ENCODE measurements at places on chromosomes 1 and 21.

GRCh38 chr1:205416322-205416721, 5.5 kb downstream of the LEMD1 start:
- no peak for DNase-seq

GRCh38 chr1:226829105-226829504, 41.3 kb upstream of the PSEN2 start:
- DNase-seq, result no peak

DNA sequence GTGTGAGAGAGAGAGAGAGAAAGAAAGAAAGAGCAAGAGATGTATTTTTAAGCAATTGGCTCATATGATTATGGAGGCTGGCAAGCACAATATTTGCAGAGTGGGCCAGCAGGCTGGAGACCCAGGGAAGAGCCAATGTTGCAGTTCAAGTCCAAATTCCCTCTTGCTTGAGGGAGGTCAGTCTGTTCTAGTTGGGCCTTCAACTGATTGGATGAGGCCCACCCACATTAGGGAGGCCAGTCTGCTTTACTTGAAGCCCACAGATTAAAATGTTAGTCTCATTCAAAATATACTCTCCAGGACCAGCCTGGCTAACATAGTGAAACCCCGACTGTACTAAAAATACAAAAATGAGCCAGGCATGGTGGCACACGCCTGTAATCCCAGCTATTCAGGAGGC, 8.6 kb upstream of the PARS2 start:
- DNase-seq, result no peak

GRCh38 chr1:16119926-16120325, 35.9 kb downstream of the EPHA2 start:
- DNase-seq, result no peak

DNA sequence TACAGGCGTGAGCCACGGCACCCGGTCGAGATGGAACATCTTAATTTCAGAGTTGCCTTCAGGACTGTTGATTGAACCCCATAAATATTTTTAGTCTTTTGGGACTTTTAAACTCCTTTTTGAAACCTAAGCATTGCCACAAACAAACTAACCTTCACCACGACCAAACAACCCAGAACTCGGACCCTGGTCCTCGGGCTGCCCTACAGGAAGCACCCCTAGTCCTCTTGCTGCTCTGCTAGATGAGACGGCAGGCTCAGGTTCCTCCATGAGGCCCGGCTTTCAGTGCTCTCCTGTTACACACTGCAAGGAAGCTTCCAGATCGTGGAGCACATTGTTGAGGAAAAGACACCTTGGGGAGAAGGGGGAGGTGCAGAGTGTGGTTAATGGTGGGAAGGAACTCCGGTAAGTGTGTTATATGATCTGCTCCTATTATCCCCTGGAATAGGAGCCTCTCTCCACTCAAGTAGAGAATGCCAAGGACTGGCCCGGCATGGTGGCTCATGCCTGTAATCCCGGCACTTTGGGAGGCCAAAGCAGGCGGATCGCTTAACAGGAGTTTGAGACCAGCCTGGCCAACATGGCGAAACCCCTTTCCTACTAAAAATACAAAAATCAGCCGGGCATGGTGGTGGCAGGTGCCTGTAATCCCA, 5.7 kb downstream of the EPHX1 start:
- no peak for DNase-seq

DNA sequence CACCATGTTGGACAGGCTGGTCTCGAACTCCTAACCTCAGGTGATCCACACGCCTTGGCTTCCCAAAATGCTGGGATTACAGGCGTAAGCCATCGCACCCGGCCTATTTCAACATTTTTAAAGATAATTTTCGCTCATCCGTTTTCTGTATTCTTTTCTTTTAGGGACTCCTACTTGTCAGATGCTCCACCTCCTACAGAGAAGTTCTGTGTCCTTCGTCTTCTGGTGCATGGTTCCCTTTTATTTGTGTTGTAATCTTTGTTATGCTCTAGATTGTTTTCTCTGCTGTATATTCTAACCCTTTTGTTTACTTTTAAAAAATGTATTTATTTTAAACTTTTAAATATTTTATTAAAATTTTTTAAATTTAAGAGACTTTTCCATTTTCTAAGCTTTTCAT, 28.4 kb downstream of the CLDN14 start:
- DNase-seq, result no peak

GRCh38 chr21:26177746-26178426, 7.3 kb upstream of the APP start:
- no peak for DNase-seq

DNA sequence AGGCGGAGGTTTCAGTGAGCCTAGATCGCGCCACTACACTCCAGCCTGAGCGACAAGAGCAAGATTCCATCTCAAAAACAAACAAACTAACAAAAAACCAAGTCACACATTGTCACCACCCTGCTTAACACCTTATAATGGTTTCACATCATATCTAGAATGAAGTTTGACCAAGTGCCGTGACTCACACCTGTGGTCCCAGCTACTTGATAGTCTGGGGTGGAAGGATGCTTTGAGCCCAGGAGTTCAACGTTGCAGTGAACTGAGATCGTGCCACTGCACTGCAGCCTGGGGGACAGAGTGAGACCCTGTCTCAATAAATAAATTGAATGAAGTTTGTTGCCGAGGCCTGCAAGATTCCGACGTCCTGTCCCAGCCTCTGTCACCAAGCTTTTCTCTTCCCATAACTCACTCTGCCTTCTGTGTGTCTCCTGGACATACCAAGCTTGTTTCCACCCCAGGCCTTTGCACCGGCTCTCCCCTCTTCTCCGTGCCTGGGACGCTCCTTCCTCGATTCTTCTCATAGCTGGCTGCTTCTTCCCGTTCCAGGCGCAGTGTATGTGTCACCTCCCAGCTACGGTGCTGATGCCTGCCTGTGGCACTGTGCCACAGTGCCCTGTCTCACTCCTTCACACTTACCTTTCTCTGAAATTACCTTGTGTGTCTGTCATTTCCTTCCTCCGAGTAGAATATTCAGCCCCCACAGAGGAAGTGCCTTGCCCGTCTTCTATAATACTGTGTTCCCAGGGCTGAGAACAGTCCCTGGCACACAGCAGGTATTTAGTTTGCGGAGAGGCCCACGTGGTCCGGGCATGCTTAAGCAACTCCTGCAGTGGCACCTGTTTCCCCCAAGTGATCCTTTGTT, 3.8 kb upstream of the SELENON start:
- no peak for DNase-seq

DNA sequence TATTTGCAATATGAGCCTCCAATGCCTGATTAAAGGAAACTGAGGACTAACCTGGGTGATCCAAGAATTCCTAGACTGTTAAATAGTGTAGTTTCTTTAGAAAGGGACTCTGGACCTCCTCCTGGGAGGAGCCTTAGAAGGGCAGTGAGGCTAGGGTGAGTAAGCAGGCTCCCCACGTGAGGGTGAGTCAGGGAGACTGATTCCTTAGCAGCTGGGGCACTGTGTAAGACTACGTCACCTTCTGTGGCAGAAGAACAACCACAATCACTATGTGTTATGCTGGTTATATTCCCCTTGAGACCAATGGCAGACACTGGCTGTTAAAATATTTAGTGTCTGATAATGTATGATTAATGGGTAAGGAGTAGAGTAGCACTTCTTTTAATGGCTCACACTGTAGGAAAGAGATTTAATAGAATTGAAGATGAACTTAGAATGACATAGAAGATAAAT, 53.3 kb upstream of the SYT14 start:
- no peak for DNase-seq

- DNase-seq, result no peak
Observed at GRCh38 chr21:42120101-42120902, 49.2 kb downstream of the UMODL1 start.

DNA sequence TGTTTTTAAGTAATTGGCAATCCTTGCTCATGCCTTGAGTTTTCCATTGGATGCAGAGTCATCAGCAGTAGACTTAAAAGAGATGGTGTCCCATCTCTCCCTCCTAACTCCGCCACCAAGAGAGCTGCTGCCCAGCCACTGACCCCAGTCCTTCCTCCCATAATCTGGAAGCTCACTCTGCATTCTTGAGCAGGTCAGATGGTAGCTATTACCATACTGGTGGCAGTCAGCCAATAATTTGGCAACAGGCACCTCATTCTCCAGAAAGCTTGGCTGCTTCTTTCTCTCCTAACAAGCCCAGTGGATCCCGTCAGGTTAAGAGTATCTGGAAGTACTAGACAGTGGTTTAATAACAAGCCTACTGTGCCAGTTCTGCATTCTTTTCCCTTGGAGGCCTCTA, 272.1 kb downstream of the ZNF648 start:
- DNase-seq, result no peak

DNA sequence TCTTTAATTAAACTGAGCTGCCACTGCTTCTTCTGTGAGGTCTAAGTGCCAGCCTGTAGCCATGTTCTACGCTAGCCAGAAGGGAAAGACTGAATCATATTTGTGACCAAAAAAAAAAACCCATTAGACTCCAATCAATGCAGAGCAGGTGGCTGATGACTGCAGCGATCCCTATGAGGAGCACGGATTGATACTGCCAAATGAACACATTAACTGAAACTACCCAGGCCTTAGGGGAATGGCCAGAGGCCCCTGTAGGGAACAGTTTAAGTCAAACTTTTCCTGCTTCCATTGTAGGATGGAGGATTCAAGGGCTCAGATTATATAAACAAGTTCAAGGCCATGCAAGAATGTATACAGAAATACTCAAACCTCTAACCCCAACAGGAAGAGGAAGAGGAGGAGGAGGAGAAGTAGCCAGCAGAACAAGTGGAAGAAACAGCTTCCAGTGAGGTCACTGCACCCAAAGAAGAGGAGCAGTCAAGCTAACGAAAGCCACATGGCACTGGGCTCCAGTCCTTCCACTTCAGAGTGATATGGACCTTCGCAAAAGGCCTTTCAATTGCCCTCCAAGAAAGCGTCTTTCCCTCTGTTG, 328.3 kb downstream of the SMYD3 start:
- no peak for DNase-seq

- no peak for DNase-seq
Observed at GRCh38 chr1:116569776-116570357, 959 bp downstream of the CD58 start.

- no peak for DNase-seq
Observed at GRCh38 chr1:119818181-119818580, 6.9 kb upstream of the REG4 start.

DNA sequence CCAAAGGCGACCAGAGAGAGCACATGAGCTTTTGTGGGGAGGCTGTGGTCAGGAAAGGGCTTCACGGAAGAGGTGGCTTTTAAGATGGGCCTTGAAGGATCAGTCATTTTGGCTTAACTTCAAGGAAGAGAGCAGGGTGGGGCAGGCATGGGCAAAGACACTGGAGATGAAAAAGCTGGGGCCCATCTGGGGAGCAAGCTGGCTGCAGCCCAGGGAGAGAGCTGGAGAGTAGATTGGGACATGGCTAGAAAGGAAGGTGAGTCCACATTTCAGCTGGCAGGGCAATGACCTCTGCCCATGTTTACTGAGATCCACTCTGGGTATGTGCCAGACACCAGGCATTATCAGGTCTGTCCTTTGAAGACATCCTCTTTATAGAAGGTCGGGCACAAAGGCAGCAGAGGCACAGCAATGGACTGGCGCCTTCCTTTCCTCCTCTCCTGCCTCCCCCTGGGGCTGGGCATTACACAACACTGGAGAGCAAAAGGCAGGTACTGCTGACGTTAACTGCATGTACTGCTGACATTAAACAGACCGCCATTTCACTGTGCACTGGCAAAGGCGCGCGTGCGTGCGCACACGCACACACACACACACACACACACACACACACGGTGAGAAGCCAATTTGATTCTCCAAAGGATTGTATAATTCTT, 2.2 kb upstream of the UBXN10 start:
- peak; percentile 57 for DNase-seq

DNA sequence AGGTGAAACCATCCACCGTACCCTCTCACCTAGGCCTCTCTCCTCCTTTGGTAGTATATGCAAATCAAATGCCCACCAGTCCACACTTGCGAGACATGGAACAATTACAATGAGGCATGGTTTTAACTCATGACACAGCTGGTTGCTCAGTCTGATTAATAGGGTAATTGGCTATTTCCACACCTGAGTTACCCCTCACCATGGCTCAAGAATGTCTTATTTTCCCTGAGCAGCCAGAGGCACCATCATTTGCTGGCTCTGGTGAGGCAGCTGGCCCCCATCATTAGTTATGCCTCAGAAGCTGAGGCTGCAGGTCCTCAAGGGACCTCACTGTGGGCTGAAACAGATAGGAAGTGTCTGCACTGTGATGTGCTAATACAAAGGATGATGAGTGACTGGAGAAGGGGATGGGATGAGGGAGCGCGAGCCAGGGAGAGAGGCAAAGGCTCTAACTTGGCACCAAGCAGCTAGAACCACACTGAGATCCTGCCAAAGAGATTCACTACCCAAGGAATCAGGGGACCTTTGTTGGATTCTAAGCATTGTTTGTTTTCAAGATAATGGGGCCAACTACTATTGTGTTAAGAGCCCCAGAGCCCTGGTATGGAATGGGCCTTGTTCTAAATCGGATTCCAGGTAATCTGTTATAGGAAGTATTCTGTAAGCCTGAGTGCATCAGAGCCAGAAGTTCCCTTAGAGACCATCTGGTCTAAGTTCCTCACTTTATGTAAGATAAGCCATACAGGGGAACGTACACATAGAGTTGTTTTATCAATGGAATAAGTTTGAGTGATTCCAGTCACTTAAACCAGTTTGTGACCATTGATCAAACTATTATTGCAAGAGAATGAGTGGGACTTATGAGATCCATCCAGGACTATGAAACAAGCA, 80.0 kb upstream of the CNTN2 start:
- no peak for DNase-seq

- no peak for DNase-seq
Observed at GRCh38 chr1:24756395-24756794, 11.1 kb downstream of the CLIC4 start.

- DNase-seq, result no peak
Observed at GRCh38 chr1:193662030-193662429, 475.6 kb upstream of the B3GALT2 start.

- DNase-seq, result no peak
Observed at GRCh38 chr1:89957107-89957506, 37.8 kb upstream of the ZNF326 start.

DNA sequence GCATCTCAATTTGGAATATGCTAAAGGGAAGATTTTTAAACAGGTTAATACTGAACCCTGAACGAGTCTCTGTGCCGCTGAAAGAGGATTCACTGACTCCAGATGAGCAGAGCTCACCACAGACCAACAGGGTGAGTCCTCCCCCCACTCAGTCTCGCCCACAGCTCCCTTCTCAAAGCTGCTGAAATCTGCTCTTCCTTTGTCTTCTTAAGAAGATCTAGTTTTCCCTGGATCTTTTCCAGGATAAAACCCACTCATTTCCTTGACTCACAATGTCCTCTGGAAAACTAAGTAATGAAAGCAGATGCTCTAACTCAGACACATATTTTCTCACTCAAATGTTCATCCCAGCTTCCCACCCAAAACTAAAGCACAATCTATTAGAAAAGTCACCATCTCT, 447.0 kb upstream of the PKN2 start:
- DNase-seq, result no peak

DNA sequence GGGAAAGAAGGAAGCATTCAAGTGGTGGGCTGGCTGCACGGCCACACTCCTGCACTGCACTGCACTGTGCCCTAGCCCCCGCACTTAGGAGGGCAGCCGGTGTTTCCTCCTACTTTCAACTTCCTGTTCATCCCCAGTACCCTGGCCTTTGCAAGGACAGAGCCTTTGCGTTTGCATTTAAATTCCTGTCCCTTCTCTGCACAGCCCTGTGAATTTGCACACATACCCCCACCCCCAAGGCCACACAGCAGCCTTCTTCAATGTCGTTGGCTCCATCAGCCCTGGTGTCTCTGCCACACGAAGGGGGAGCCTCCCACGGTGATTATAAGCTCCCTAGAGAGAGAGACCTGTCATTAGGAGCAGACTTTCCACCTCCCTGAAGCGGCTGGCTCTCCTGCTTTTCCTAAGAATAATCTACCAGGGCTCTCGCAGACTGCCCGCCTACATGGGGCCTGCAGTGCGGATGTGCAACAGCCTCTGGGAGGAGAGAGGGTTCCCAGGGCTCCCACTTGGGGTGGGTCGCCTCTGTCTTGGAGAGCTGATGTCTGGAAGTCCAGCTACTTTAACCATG, 13.2 kb upstream of the SLC45A3 start:
- no peak for DNase-seq
